ENCODE measurements at places on chromosomes 12 and 14. TPM values are rescaled to one million over a fixed set of nuclear protein-coding genes. Genes with fewer than 3 reads are reported as not detected.

The CTSG gene
- total RNA-seq, result 3.1 TPM

The ACVRL1 gene
- total RNA-seq, result 95.7 TPM

The GDF3 gene
- total RNA-seq, result not detected

The KCNK13 gene
- 0.56 TPM for total RNA-seq

The SLC25A21 gene
- 1.2 TPM for total RNA-seq

The POLE gene
- 16.6 TPM for total RNA-seq

The FITM1 gene
- total RNA-seq, result not detected

The LALBA gene
- total RNA-seq, result not detected

The TPH2 gene
- not detected for total RNA-seq

The CNTN1 gene
- 20.4 TPM for total RNA-seq

DNA sequence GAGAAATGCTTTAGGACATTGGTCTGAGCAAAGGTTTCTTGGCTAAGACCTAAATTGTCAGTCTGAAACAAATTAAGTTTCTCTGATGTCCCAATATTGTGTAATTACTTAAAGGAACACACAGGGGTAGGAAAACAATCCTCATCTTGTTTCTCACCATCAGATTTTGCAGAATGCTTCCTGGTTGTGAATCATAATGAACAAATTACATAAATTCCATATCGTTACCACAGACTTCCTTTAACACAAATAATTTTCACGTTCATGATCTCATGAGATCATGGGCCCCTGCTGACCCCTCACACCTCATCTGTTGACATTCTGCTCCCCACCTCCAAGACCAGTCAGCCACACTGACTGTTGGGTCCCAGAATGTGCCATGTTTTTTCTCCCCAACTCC lies 194.1 kb downstream of the MON2 start:
- DNase-seq, result no peak

DNA sequence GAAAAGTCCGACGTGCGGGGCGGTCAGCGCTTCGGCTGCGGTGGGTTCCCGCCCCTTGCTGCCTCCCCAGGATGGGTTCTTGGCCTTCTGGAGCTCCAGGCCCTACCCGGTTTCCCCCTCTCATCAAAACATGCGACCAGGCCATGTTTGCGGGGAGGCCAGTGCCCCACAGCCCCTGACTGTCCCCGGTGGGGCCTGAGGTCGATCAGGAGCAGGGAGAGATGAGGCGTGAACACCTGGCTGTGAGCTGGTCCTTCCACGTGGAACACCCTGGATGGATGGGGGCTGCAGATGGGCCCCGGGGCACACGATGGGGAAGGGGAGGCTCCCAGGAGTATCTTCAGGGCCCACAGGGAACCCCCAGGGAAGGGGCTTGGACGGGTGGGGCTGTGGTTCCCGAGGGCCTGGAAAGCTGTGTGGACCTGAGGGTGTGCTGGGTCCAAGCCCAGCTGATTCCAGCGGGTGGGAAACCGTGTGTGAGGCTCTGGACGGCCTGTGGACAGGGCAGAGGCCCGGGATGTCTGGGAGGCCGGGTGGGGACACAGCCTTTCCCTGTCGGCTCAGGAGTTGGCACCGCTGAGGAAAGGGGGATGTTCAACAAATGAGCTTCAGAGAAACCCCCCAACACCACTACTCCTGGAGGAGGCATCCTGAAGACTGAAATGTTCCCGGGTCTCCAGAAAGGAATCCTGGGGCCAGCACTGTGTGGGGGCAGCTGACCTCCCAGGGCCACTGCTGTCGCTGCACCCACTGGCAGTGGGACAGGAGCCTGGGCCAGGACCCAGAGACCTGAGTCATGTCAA lies 187.0 kb upstream of the C14orf180 start:
- DNase-seq, result peak; percentile 75

DNA sequence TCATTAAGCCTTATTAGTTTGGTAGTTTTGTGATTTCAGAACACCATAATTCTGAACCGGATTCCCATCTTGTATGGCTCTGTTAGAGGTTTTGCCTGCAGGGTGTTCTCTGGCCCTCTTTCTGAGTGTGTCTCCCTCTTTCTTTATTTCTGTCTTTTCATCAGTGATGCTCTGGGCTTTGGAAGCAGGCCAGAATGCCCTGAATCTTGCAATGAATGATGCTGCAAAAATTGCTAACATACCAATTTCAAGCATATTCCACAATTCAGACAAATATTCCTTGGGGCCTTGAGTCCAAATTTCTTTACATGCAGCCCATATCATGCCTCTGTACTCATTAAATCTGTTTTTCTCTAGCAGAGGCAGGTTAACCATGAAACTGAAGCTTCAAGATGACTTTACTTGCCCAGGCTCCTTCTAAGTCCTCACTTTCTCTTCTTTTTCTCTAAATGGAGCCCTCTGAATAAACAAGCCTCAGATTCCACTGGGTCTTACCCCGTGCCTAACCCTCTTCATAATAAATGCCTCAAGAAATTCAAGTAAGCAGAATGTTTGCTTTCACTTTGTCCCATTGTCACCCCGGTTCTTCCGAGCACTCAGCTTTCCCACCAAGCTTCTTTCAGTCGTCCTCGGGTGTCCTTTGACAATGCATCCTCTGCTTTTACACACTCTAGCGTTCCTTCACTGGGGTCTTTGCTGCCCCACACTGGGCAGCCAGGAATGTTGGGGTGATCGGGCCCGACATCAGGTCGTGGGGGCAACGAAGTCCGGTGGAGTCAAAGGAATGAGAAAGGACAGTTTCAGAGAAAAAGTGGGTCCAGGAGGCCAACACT lies 78.8 kb upstream of the SLC38A4 start:
- DNase-seq, result no peak

DNA sequence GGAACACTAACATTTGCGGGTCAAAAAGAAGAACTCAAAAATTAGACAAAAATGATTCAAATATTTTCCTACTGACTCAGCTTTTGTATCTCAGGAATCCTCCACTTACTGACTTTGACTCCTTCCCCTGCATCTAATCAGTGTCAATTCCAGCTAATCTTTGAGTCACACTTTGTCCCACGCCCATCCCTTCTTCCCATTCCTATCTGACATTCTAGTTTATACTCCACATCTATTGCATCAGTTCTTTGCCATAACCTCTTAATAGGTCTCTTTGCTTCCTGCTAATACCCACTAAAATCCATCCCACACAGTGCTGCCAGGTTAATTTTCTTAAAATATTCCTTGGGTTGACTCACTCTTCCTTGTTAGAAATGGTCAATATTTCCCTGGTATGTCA lies 19.1 kb downstream of the BBS10 start:
- no peak for DNase-seq

DNA sequence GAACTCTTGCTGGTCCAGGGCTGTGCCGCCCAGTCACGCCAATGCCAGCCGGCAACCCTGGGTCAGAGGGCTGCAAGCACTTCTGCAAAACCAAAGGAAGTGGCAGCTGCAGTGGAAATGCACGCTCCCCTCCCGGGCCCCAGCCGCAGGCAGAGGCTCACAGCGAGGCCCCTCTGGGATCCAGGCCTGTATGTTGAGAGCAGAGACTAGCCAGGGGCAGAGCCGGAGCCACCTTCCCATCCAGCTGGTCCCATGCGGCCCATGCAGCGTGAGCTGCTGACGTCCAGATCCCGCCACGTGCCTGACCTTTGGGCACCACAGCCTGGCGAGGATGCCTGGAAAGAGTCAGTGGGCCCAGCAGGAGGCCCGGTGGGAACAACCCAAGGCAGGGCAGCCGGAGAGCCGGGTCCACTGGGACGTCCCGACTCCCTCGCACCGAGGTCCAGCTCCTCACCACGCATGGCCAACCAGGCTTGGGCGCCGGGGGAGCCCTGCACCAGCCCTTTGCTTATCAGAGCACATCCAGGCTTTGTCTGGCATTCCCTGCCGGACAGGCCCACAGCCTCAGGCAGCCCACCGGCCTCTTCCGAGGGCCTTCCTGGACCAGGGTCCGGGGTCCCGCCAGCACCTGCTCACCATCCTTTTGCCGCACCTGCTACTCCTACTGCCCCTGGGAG lies 4.3 kb downstream of the GPR132 start:
- DNase-seq, result peak; percentile 88

- no peak for DNase-seq
Observed at GRCh38 chr12:64383675-64384074, 6.9 kb downstream of the C12orf56 start.

- peak; percentile 42 for DNase-seq
Observed at GRCh38 chr14:105385322-105385637, 13.1 kb upstream of the TEX22 start.

DNA sequence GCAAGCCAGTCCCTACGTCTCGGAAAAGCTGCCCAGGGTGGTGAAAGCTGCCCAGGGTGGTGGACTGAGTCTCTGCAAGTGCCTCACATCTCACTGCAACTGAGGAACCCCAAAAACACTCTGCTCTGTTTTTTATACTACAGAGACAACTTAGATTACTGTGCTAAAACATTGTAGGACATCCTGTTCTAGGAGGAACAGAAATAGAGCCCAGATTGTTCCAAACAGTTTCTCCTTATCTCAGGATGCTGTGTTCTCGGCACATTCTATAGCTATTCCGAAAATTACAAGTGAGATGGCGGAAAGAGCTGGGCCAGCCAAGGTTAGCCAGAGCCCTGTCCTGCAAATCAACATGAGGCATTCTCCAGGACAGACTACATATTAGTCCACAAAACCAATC lies 138.7 kb downstream of the LRIG3 start:
- no peak for DNase-seq

DNA sequence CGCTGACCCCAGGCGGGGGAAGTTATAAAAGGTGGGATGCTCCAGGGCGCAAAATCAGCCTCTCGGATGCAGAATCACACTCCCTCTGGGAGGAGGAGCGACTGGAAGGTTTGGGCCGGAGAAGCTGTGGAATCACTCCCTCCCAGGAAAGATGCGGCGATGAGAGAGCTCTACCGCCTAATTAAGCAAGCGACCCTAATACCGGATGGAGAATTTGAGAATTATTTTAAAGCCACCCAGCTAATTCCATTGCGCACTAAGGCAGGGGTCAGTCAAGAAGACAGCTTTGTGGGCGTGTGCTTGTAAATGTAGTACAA lies 1.9 kb downstream of the COL2A1 start:
- DNase-seq, result no peak

DNA sequence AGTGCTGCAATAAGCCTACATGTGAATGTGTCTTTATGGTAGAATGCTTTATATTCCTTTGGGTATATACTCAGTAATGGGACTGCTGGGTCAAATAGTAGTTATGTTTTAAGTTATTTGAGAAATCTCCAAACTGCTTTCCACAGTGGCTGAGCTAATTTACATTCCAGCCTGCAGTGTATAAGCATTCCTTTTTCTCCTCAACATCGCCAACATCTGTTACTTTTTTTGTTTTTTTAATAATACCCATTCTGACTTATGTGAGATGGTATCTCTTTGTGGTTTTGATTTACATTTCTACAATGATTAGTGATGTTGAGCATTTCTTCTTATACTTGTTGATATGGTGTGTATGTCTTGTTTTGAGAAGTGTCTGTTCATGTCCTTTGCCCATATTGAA lies 1186.2 kb downstream of the BCL11B start:
- DNase-seq, result no peak

- DNase-seq, result no peak
Observed at GRCh38 chr12:86145156-86145555, 111.0 kb downstream of the MGAT4C start.

- no peak for DNase-seq
Observed at GRCh38 chr12:56321027-56321426, 5.2 kb upstream of the CNPY2 start.

DNA sequence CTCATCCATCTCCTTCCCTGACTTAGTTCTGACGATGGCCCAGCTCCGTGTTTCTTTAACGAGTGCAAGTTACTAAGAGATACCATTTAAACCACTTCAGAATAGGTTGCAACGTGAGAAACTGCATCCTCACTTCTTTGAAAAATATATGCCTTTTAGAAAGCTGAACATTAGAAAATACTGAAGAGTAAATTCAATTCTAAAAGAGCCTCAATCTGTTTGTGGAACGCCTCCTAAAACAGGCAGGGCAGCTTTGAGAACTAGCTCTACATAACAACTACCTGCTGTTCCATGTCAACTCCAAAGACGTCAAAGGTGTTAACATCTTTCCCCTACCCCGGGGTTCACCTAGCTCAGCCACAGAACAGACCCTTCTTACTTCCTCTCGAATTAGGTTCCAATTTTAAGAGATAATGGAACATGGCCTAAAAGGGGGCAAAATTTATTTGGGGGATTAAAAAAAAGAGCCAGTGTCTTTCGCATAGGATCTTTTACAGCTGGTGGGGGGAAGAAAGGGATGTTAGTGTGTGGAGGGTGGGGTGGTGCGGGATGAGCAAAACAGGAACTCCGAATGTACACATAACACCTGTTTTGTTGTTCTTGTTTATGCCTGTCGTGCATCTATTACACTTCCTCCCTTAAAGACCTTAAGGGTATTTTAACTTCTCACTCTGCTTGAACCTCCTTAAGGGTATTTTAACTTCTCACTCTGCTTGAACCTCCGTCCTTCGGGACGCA lies 3.3 kb downstream of the BHLHE41 start:
- DNase-seq, result no peak

- DNase-seq, result no peak
Observed at GRCh38 chr12:9079883-9080675, 35.6 kb downstream of the A2M start.

GRCh38 chr12:52659395-52659794 lies 7.4 kb upstream of the KRT2 start:
- DNase-seq, result no peak

- no peak for DNase-seq
Observed at GRCh38 chr14:96357216-96357615, 5.9 kb downstream of the ATG2B start.

GRCh38 chr12:91177381-91177780 lies 5.2 kb downstream of the DCN start:
- no peak for DNase-seq

DNA sequence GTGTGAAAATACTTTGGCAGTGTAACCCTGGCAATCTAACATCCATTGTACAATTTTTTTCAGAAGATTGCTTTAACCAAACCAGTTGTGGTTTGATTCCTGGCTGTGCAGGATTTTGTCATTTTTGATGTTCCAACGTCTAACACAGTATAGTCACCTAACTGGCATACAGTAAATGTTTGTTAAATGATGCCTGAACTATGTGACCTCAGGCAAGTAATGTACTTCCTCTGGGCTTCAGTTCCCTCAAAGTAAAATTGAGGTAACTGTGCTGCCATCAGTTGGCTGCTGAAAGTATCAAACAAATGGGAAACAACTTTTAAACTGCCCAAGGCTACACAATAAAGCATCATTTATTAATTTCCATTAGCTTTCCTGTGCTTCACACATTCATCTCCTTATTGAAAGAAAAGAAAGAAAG lies 4.3 kb downstream of the TM7SF3 start:
- no peak for DNase-seq

GRCh38 chr12:103829092-103829491 lies 11.9 kb downstream of the NT5DC3 start:
- no peak for DNase-seq

- DNase-seq, result no peak
Observed at GRCh38 chr12:45708901-45709300, 20.6 kb upstream of the ARID2 start.

Data from posterior vena cava (tissue), 2 donors.